ENCODE measurements at places on chromosomes 4 and X. TPM values are rescaled to one million over a fixed set of nuclear protein-coding genes. Genes with fewer than 3 reads are reported as not detected.
A peak's percentile ranks its signal among the peaks of the same experiment; 100 is the strongest.

Gene CLGN
- not detected for total RNA-seq

Gene ATP11C
- 10.8 TPM for total RNA-seq

Gene SPP1
- total RNA-seq, result 7.5 TPM

Gene RP2
- total RNA-seq, result 3.1 TPM

GRCh38 chr4:4364486-4365208, 22.3 kb upstream of the NSG1 start:
- no peak for DNase-seq

DNA sequence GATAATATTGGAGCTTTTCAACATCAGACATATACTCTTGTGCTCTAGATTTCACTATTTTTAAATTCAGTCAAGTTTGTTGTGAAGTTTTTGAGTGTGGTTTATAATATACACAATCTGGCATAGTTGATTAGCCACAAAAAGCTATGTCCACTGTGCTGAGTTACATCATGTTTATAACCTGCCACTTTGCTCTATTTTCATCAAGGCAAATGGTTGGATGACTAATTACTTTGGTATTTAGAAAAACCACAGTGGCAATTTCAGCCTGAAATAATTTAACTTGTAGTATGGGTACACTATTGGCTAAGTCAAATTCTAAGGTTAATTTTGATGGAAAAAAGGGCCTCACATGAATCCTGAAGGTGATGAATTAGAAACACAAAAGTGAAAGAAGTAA, 262.6 kb downstream of the C4orf33 start:
- no peak for DNase-seq

GRCh38 chrX:13001961-13002671, 27.2 kb downstream of the TMSB4X start:
- no peak for DNase-seq

GRCh38 chrX:9659571-9660195, 106.0 kb downstream of the GPR143 start:
- DNase-seq, result no peak

GRCh38 chr4:164718827-164719226, 35.1 kb upstream of the SMIM31 start:
- DNase-seq, result no peak

GRCh38 chr4:41232406-41232805, 18.1 kb upstream of the APBB2 start:
- no peak for DNase-seq

DNA sequence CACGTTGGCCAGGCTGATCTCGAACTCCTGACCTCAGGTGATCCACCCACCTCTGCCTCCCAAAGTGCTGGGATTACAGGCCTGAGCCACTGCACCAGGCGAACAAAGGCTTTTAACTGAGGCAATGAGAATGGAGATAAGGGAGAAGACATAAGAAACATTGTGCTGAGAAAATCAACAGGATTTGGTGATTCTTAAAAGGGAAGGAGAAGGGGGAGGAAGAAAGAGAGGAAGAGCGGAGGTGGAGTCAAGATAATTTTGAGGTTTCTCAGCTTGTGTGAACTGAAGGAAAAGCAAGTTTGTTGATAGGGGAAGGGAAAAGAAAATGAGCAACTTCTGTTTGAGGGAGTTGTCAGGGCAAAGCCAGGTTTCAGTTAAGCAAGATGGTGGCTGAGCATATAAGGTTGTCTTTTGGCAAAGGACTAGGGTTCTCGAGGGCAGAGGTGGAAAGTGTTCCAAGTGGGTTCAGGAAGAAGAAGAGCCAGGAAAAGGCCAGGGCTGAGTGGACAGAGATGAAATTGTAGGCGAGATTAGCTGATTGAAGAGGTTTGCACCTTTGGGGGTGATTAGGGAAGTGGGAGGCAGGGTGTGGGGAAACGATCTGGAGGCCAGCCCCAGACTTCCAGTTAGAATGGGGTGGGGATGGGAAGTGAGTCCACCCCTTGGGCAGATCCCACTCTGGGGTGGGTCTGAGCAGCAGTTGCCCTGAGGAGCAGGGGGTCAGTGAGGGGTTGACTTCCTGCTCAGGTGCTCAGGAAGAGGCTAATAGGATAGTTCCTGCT, 7.8 kb downstream of the DOCK11 start:
- no peak for DNase-seq

DNA sequence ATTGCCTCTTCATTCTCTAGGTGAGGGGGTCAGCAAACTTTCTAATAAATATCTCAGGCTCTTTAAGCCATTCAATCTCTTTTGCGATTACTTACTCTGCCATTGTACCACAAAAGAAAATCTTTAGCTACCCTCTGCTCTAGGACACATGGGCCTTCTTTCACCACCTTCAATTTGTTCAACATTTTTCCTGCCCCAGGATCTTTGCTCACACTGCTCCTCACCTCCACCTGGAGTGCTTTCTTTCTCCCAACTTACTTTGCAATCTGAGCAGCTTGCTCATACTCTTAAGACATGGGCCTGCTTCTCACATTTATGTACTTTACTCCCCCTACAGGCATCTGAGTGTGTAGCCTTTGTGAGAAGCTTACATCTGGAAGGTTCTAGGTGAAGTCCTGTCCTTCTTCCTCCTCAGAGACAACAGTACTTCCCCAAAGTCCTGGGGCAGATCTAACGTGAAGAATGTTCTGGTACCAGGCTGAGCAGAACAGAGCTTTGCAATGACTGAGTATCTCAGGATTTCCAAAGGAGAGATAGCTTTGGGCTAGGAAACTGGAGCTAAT, 55.0 kb upstream of the PRDM5 start:
- DNase-seq, result no peak

DNA sequence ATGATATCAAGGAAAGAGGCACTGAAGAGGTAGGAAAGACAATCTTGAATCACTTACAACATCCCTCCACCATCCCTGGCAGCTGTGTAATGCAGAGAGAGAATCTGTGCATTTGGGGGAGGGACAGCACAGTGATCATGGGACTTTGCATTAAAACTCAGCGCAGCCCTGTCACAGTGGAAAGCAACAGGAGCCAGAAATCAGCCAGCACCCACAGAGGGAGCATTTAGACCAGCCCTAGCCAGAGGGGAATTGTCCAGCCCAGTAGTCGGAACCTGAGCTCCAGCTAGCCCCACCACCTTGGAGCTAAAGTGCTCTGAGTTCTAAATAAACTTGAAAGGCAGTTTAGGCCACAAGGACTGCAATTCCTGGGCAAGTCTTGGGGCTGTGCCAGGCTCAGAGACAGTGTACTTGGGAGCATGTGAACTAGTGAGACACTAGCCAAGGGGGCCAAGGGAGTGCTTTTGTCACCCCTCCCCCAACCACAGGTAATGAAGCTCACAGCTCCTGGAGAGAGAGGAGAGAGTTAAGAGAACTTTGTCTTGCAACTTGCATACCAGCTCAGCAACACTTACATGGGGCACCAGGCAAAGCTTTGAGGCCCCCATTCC, 83.9 kb upstream of the FAM241A start:
- DNase-seq, result no peak

- DNase-seq, result peak; percentile 90
Observed at GRCh38 chrX:70433848-70434351, 10.7 kb upstream of the DLG3 start.

GRCh38 chrX:103831342-103831802, 685 bp downstream of the RAB9B start:
- DNase-seq, result peak; percentile 90

- DNase-seq, result no peak
Observed at GRCh38 chr4:104416725-104417356, 77.9 kb downstream of the CXXC4 start.

- no peak for DNase-seq
Observed at GRCh38 chrX:13357925-13358324, 38.1 kb upstream of the ATXN3L start.

- peak; percentile 31 for DNase-seq
Observed at GRCh38 chr4:57055886-57056285, 54.3 kb downstream of the IGFBP7 start.

- no peak for DNase-seq
Observed at GRCh38 chr4:87973283-87974169, 2.0 kb upstream of the SPP1 start.

GRCh38 chrX:39645178-39645895, 452.4 kb downstream of the BCOR start:
- DNase-seq, result no peak

DNA sequence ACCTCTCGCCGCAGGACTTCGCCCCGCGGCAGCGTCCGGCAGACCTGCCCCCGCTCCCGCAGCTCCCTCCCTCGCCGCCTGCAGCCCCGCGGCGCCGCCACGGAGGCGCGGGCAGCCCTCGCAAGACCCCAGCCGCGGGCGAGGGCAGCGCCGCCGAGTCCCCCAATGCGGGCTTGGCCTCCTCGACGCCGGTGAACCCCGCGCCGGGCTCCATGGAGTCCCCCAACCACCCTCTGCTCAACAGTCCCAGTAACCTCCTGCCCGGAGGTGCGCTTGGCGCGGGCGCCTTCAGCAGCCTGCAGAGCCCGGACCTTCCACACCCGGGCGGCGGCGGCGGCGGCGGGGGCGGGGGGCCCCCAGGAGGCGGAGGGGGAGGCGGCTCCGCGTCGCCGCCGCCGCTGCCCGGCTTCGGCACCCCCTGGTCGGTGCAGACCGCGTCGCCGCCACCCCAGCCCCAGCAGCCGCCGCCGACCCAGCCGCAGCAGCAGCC, 1.2 kb downstream of the CPEB2 start:
- peak; percentile 37 for DNase-seq

GRCh38 chr4:9997886-9998285, 23.4 kb downstream of the SLC2A9 start:
- no peak for DNase-seq

DNA sequence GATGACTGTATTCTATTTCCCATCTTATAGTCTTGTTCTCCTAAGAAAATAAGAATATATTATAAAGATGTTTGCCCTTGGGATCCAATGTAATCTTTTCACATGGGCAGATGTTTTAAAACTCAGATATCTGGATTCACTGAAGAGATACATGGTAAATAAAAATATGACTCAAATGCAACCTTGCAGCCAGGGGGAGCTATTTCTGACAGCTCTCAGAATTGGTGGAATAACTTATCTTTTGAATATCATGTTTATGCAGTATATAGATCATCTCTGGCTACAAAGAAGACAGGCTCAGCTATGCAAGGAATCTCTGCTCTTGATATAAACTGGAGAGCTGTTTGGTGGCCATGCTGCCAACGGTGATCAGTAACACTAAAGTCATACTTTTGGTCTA, 274.7 kb downstream of the GLUD2 start:
- DNase-seq, result no peak

DNA sequence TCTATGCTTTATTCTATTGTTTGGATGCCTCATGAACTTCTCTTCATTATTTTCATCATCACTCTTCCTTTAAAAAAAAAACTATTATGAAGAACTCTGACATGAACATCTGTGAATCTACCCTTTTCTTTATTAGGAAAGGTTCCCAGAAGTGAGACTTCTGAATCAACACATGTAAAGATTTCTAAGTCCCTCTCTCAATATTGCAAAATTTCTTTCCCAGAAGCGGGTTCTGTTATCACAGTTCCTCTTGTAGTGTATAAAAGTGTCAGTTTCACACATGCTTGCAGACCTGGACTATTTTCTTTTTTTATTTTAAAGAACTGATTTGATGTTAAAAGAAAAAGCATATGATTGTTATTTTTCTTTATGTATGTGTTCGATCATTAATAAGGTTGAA, 330.8 kb upstream of the KLF3 start:
- DNase-seq, result no peak

GRCh38 chr4:138680256-138680655, 335.3 kb upstream of the NOCT start:
- no peak for DNase-seq

GRCh38 chr4:25817059-25817681, 45.6 kb downstream of the SEL1L3 start:
- no peak for DNase-seq

DNA sequence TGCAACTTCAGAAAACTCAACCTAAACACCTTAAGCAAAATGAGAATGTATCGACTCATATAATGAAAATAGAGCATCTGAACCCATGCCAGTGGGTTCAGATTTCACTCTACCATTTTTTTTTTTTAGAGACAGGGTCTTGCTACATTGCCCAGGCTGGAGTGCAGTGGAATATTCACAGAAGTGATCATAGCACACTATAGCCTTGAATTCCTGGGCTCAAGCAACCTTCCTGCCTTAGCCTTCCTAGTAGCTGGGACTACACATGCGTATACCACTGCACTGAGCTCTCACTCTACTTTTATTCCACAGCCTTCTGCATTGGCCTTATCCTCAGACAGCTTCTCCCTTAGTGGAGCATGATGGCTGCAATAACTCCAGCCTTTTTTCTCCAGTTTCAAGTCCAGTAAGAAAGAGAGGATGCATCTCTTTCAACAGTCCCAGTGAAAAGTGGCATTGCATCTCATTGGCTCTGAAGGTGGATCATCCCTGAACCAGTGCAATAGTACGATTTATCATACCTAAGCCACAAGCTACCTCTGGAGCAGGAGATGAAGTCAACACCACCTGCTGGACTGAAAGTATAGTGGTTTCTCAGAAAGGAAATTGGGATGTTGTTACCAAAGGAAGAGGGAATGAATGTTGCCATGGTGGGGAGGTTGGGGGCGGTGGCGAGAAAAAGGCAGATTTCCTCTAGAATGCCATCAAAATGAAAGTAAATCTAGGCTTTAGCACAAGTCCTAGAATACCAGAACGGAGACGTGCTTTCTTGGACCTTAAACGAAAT, 2.0 kb upstream of the SOD3 start:
- no peak for DNase-seq

DNA sequence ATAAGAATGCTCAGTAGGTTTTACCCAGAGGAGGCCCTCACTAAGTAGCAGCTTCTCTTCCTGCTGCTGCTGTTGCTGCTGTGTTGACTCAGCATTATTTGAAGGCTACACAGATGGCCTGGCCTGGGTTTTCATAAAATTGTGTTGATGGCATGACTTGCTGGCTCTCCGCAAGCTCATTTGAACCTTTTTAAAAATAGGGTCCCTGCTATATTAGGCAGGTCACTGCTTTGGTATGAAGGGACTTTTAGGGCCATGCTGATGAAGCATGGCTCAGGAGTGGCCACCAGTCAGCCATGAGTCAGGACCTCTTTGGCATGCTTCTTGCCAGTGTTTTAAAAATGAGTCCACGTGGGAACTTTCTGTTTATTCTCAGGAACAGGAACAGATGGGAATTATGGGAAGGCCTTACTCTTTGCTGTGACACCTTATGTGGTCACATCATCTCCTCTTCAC, 128.7 kb downstream of the MID1IP1 start:
- DNase-seq, result no peak

- no peak for DNase-seq
Observed at GRCh38 chr4:46930891-46931290, 21.8 kb upstream of the COX7B2 start.

DNA sequence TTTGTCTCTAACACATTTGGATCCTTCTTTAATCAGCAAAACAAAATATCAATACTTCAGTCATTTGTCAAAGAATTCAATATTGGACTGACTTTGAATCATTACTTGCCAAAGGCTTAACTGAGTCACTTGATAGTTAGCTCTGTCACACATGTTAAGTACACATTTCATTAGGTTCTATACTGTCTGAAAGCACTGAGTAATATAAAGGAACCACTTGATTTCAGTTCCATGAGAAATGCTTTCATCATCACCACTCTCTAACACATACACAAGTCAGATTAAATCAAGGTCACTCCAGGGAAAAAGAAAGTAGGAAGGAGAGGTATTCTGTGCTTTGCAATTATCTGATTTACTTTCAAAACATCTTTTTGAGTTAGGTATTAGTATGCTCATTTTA, 1233.1 kb downstream of the C4orf33 start:
- no peak for DNase-seq

All from upper lobe of left lung (tissue), 6 donors.